Neural crest cell (in vitro differentiated cells): ENCODE measurements at places on chromosomes 1 and 21. TPM values are rescaled to one million over a fixed set of nuclear protein-coding genes. Genes with fewer than 3 reads are reported as not detected.

Gene ANKRD34A
- total RNA-seq, result 0.49 and 1.2 TPM in 2 replicates

DNA sequence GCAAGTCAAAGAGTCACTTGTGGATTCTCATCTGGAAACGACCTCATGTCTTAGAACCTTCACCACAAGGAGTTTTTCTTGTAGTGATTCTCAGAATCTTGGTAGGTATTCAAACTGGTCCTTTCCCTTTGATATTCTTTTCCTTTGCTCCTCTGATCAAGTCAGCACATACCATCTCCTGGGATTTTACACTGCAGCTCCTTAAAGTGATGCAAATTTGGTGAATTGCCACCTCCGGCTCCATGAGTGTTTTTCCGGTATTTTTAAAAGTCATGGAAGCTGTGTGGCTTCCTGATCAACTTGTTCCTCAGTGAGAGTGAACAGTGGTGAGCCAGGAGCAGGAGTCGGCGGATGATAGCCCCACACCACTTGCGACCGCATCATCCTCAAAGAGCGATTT lies 182.1 kb upstream of the DAB1 start:
- DNase-seq, result no peak

DNA sequence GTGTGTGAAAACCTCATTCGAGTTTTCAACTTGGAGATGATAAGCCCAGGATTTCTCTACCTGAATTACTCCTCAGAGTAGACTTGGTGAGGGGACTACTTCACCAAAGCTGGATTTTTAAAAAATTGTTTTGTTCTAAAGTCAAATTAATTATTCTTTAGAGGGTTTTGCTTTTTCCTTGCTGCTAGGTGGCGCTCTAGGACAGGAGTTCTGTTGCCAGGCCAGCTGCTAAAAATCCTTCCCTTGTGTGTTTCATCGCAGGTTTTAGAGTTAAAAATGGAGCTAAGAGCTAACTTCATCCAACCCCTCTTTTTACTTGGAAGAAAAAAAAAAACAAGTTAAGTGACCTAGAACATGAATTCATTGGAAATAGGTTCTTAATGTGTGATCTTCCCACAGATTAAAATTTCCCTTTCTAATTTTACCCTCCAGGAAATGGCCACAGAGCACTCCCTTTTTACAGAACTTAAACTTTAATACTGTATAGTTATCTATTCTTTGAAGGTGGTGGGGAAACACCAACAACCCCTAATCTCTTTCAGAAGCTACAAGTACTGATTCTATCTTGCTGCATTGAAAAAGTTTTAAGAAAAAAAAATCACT lies 36.7 kb upstream of the FAM163A start:
- DNase-seq, result peak; percentile 68

Gene PKLR
- not detected in 2 replicates for total RNA-seq

Gene FCAMR
- not detected in 2 replicates for total RNA-seq
